ENCODE measurements at places on chromosomes 2 and 18. TPM values are rescaled to one million over a fixed set of nuclear protein-coding genes. Genes with fewer than 3 reads are reported as not detected.

Gene POU3F3
- not detected for total RNA-seq

Gene FOXI3
- not detected for total RNA-seq

Gene EFHD1
- 1.1 TPM for total RNA-seq

Gene CCDC148
- total RNA-seq: 0.32 TPM

Gene NUP35
- 14.2 TPM for total RNA-seq

Gene PASK
- total RNA-seq: 12.2 TPM

Gene RFTN2
- total RNA-seq: 1.5 TPM

Gene APOB
- total RNA-seq: 0.20 TPM
